ENCODE measurements at places on chromosomes 12 and 14.

DNA sequence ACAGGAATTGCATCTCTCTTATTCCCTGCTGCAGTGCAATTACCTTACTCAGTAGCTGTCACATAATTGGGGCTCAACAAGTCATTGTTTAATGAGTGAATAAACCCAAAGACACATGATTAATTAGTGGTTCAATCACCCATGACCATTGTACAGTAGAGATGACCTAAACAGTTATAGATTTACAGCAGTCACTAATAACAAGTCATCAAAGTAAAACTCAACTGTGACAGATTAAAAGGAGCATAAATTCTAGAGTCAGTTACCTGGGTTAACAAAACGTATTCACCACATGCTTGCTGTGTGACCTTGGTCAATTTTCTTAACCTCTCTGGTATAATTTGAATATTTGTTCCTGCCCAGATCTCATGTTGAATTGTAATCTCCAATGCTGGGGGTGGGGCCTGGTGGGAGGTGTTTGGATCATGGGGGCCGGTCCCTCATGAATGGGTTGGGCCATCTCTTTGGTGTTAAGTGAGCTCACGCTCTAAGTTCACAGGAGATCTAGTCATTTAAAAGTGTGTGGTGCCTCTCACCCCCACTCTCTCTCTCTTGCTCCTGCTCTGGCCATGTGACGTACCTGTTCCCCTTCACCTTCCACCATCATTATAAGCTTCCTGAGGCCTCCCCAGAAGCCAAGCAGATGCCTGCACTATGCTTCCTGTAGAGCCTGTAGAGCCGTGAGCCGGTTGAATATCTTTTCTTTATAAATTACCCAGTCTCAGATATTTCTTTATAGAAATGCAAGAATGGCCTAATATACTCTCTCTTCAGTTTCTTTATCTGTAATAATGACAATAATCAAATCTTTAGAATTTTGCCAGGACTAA, 141.9 kb upstream of the PLEKHG7 start:
- no peak for DNase-seq

GRCh38 chr12:15090441-15090840, 117.6 kb downstream of the PDE6H start:
- no peak for DNase-seq

GRCh38 chr12:21296751-21297406, 37.8 kb downstream of the SLCO1A2 start:
- no peak for DNase-seq

GRCh38 chr14:64501411-64502171, 2.0 kb downstream of the ZBTB25 start:
- DNase-seq, result no peak

- DNase-seq, result no peak
These were observed 451.8 kb downstream of the ATP23 start for GRCh38 chr12:58393152-58393551.

DNA sequence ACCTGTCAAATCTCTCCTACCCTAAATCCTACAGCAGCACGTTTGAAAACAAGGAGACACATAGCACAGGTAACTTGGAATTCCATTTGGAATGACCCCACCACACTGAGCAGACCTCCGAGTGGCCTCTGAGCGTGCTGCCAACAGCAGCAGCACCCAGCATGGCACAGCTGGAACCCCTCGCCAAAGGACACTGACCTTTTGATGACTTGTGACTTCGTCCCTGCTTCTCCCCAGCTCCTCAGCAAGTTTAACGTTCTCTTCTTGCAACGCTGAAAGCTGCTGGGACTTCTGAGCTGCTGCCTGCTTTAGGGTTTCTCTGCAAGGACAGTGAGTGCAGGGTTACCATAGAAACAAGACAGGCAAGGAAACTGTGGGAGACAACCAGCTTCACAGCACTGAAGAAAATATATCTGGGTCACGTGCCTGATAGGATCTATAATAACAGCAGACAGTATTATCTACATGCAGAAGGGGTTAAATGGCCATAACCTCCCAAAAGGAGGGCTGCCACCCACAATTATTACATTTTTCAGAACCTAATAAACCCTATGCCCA, 43.3 kb upstream of the VPS33A start:
- DNase-seq, result no peak

DNA sequence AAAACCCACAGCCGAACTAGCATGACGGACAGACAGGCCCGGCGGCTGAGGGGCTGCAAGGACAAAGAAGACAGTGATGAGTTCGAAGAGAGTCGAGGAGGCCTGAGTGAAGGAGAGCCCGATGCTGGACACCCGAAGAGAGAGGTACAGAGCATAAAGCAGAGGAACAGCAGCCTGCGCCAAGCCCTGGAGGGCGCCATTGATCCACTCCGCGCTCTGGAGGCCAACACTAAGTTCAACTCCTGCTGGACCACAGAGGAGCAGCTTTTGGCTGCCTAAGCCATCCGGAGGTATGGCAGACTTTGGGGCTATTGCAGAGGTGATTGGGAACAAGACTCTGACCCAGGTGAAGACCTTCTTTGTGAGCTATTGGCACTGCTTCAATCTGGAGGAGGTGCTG, 7.8 kb upstream of the PLXNC1 start:
- peak; percentile 44 for DNase-seq

GRCh38 chr12:72282721-72283120, 10.6 kb downstream of the TRHDE start:
- no peak for DNase-seq

Measured in activated CD4-positive, alpha-beta T cell treated with anti-CD3 and anti-CD28 coated beads, Interleukin-2, amount 50 U/mL, for 24 hours (primary cell).